HFFc6 (cell line): ENCODE measurements at places on chromosomes 1 and 21. TPM values are rescaled to one million over a fixed set of nuclear protein-coding genes. Genes with fewer than 3 reads are reported as not detected.

- DNase-seq: no peak
Measured at GRCh38 chr1:228753786-228754360, 18.6 kb downstream of the RHOU start.

- DNase-seq: no peak
Measured at GRCh38 chr1:53678938-53679825, 59.8 kb downstream of the GLIS1 start.

DNA sequence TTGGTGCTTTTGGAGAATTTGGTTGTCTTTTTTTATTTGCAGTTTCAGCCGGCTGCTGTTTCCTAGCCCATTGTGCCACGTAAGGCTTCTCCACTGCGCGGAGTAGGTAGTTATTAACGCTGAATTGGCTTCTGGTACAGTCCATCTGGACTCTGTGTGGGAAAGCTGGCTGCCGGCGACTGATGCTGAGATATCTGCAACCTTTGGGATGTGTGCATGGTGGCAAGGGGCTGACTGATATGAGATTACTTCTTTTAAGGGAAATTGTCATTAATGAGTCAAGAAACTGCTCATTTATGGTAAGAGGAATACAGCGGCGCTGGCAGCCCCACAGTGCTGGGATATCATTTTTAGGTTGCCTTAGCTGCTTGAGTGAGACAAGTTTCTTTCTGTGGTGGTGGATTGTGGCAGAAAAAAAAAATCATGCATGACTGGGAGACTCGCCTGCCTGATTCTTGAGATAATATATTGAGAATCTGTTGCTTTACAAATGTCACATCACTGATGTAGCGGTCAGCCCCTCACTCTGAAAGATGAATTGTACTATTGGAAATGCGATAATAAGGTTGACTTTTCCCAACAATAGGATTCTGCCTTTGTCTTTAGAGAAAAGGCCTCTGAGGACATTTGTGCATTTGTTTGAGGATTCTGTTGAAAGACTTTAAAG lies 2.5 kb upstream of the ELAVL4 start:
- no peak for DNase-seq

- DNase-seq: no peak
Measured at GRCh38 chr1:82392513-82392912, 591.8 kb downstream of the ADGRL2 start.

GRCh38 chr1:234656944-234657654 lies 47.1 kb upstream of the IRF2BP2 start:
- DNase-seq: peak; percentile 98

DNA sequence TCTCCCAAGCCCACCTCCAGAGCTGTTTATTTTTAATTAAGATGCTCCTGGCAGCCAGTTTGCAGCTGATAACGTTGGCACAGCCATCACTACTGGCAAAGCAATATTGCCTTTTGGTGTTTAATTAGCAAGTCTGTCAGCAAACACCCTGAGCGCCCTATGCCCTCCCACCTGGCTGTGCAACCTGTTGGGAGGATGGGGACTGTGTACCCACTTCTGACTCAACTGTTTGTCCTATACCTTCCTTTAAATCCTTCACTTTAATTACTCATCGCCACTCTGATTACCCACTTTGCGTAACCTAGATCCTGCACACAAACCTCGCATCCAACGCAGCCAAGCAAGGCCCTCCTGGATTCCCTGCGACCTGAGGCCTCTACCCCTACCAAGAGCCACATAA lies 67.1 kb downstream of the BCAR3 start:
- DNase-seq: no peak

GRCh38 chr1:156444407-156445001 lies 56.1 kb downstream of the MEF2D start:
- DNase-seq: no peak

DNA sequence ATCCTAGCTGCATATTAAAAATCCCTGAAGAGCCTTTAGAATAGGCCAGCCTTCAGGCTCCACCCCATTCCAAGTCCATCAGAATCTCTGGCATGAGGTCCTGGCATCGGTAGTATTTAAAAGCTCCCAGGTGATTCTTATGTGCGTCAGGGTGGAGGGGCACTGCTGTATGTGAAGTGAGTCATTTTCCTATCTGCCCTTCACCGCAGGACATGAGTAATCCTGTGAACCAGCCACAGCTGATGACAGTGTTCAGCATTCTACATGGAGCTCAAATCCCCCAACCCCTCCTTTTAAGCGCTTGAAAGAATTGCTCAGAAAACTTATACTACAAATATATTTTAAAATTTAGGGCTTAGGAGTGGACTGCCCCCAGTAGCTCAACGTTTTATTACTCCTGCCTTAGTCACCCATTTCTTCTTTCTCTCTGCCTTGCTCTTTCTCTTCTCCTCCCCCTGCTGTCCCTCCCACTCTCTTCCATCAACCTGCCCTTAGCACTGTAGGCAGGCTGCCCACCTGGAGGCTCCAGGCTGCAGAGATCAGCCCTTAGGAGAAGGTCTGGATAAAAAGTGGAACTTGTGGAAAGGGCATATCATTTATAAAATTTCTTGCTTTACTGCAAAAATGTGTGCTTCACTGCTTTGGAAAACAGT lies 73.8 kb upstream of the ZNF281 start:
- peak; percentile 93 for DNase-seq

DNA sequence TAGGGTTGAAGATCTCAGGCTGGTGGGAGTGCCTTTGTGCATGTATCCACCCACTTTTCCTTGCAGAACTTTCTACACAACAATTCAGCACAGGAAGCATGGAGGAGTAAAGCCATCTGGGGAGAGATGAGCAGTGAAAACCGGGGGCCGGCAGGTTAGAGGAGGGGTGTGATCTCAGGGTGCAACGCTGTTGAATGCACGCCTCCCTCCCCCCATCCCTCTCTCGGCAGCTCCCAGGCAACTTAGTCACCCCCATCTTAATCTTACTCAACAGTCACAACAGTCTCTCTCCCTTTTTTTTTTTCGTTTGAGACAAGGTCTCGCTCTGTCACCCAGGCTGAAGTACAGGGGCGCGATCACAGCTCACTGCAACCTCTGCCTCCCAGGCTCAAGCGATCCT lies 16.6 kb upstream of the ABCG1 start:
- no peak for DNase-seq

DNA sequence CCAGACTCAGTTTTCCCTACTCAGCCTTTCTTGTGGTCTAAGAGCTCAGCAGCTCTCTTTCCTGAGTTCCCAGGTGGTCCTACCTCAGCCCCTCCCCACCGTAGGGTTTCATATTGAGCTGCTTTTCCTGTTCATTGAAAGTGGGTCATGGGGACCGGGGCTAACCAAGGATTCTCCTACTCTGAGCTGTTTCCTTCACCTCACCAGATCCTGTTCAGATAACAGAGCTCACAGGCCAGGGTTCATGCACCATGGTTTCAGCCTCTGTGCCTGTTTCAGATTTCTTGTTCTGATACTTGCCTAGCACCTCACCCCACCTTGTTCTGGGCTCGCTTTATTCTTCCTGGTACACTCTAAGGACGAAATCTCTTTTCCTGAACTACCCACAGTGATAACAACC lies 8.5 kb downstream of the UBQLN4 start:
- no peak for DNase-seq

DNA sequence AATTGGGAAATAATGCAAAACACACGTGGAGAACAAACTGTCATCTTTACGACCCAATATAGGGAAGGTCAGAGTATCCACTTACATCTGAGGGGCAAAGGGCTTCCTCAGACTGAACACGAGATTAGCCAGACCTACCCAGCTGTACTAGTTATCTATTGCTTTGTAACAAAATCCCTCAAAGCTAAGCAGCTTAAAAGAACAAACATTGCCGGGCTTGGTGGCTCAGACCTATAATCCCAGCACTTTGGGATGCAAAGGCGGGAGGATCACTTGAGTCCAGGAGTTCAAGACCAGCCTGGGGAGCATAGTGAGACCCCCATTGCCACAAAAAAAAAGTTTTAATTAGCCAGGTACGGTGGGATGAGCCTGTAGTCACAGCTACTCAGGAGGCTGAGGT lies 262.8 kb downstream of the LTN1 start:
- DNase-seq: no peak

GRCh38 chr1:245999697-246000637 lies 507.1 kb downstream of the SMYD3 start:
- DNase-seq: no peak

DNA sequence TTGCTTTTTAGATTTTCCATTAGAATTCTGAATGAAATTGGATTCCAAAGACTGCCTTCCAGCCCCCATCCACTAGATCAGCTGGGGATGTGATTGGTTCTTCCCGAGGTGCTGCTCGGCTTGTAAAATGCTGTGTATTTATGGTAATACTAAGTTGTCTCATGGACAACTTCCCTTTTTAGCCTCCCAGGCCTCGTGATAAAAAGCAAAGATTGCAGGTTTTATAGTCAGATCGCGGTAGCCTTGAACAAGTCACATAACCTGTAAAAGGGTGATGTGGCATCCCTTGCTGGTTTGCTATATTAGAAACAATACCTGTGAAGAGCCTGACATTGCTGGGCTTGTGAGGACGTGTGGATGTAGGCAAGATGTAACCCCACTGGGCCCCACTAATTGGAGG lies 10.4 kb downstream of the MUL1 start:
- no peak for DNase-seq

GRCh38 chr1:210653771-210654170 lies 325.1 kb downstream of the HHAT start:
- no peak for DNase-seq

- no peak for DNase-seq
Measured at GRCh38 chr1:112317140-112317539, 78.9 kb upstream of the CTTNBP2NL start.

DNA sequence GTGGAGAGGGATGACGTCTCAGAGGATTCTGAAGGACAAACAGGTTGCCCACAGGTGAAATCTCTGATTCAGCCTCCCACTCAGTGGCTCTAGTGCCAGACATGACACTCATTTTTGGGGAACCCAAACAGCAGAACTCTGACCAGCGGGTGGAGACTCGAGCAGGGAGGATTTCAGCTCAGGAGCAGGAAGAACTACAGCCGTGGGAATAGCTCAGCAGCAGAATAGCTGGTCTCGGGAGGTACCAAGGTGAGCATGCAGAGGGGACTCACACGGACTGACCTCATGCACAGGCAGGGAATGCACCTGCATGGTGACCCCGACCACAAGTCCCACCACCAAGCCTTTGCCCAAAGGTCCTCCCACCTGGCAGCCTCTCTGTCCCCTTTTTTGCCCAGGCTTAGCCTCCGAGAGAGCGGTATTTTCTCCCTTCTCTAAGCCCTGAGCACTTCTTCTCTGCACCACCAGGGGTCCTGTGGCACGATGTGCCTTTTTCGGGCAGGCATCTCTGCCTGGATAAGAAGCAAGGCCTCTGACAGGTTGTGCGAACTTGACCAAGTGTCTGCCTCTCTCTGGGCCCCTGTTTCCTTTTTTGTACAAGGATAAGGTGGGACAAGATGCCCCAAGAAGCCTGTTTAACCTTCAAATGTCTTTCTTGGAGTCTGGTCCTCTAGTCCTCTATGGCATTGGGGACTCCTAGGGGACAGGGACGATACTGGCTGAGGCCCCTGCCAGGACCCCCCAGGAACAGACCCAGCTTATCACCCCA lies 8.8 kb upstream of the FGR start:
- DNase-seq: peak; percentile 48

DNA sequence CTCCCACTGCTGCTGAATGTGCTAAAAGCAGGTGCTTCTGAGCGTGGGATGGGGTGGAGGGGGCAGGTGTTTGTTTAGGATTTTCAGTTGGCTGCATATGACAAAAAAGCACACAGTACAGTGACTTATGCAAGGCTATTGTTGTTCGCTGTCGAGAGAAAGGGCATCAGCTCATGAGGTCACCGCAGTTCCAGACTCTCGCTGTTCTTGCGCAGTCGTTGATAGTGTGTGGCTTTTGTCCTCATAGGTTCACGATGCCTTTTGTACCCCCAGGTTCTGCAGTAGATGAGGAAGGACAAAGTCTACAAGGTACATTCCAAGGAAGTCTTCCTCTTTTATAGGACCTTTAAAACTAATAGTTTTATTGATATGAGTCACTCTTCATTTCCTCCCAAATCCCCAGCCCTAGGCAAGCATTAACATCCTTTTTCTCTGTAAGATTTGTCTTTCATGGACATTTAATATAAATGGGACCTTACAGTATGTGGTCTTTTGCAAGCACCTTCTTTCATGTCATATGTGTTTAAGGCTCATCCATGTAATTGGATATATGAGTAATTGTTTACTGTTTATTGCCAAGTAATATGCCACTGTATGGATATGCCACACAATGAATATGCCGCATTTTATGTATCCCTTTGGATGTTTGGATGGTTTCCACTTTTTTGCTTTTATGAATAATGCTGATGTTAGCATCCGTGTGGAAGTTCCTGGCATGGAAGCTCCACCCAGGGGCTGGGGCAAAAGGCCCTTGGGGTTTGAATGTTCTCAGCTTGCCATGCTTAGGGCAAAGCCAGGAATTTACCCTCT lies 14.5 kb upstream of the NLRP3 start:
- no peak for DNase-seq

Gene CFAP107
- total RNA-seq: not detected in 3 replicates

Gene EPHB2
- 11.2 to 35.5 TPM (median 17.5 TPM) in 3 replicates for total RNA-seq

Gene LMX1A
- not detected in 3 replicates for total RNA-seq

Gene ETV3L
- total RNA-seq: not detected in 3 replicates

Gene SLC30A2
- not detected in 3 replicates for total RNA-seq

Gene NMNAT2
- 23.8 to 30.2 TPM (median 29.4 TPM) in 3 replicates for total RNA-seq

Gene PGBD5
- total RNA-seq: not detected in 3 replicates

Gene RXRG
- total RNA-seq: not detected in 3 replicates

Gene VSIG8
- not detected in 3 replicates for total RNA-seq

Gene VAV3
- 0.06 TPM in 1 of 3 replicates, not detected in the others for total RNA-seq
